ENCODE measurements at places on chromosomes 6 and 20.

GRCh38 chr6:141361559-141361958 lies 771.2 kb upstream of the GJE1 start:
- DNase-seq = no peak

GRCh38 chr6:25224242-25224641 lies 54.9 kb upstream of the CARMIL1 start:
- DNase-seq = no peak

GRCh38 chr6:106763361-106763760 lies 134.0 kb downstream of the QRSL1 start:
- DNase-seq = no peak

GRCh38 chr6:113432521-113433334 lies 424.4 kb upstream of the MARCKS start:
- DNase-seq = no peak

GRCh38 chr20:35743693-35744491 lies 1.8 kb upstream of the RBM39 start:
- no peak for DNase-seq

DNA sequence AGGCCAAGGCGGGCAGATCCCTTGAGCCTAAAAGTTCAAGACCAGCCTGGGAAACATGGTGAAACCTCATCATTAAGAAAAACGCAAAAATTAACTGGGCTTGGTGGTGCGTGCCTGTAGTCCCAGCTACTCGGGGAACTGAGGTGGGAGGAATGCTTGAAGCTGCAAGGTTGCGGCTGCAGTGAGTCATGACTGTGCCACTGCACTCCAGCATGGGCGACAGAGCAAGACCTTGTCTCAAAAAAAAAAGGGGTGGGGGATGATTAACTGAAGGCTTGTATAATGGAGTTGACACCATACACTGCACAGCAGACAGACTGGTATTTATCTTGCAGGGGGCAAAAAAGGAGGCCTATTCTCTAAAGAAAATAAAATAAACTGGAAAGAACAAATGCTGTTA lies 27.7 kb downstream of the SRPK1 start:
- DNase-seq = no peak
